ENCODE measurements at places on chromosomes 12 and 14. TPM values are rescaled to one million over a fixed set of nuclear protein-coding genes. Genes with fewer than 3 reads are reported as not detected.
A peak's percentile ranks its signal among the peaks of the same experiment; 100 is the strongest.

DNA sequence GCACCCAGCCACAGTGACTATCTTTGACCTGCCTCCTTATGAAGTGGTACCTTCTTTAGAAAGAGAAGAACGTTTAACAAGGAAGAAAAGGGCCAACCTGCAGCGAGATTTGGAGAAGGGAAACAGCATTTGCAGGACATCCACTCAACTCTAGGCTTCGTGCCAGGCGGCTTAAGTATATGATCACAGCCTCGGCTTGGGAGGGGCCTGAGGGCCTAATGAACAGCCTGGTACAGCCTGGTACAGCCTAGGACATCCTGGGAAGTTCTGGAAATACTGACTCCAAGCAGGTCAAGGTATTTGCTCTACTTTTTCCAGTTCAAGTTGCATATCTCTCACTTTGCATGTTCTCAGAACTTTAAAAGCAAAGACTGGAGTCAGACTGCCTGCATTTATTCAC lies 16.1 kb downstream of the HCAR2 start:
- peak; percentile 88 for DNase-seq

DNA sequence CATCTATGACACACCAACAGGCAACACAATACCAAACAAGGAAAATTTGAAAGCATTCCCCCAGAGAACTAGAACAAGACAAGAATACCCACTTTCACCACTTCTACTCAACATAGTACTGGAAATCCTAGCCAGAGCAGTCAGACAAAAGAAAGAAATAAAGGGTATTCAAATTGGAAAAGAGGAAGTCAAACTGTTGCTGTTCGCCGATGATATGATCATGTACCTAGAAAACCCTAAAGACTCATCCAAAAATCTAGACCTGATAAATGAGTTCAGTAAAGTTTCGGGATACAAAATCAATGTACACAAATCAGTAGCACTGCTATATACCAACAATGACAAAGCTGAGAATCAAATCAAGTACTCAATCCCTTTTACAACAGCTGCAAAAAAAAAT lies 8.1 kb upstream of the ATL1 start:
- DNase-seq = no peak

The NPFF gene
- total RNA-seq = not detected

The TAS2R31 gene
- total RNA-seq = 7.3 TPM

- DNase-seq = no peak
Measured at GRCh38 chr14:91374879-91375702, 42.5 kb downstream of the CCDC88C start.

- DNase-seq = no peak
Measured at GRCh38 chr14:75181293-75182062, 5.1 kb upstream of the TMED10 start.

The PLCZ1 gene
- not detected for total RNA-seq

DNA sequence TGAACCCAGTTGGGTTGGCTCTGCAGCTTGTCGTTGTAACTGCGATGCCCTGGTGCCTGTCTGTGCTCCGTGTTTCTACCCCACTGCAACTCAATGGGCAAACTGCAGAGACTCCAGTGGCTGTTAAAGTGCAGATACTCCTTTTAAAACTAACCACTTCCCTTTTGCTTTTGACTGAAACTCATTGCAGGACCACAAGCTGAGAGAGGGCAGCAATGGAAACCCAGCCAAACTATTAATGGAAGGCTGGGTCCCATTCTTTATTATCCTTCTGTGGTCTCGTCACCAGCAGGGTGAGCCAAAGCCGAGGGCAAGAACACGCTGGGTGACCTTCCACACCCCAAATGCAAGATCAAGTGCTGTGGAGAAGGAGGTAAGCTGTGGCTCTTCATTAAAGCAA lies 910.4 kb downstream of the VRK1 start:
- DNase-seq = no peak

The USP44 gene
- total RNA-seq = 5.2 TPM

The ZCCHC8 gene
- 22.5 TPM for total RNA-seq

The NUAK1 gene
- total RNA-seq = 82.8 TPM

The NEMF gene
- total RNA-seq = 72.5 TPM

- DNase-seq = no peak
Measured at GRCh38 chr12:117869551-117869950, 99.2 kb downstream of the KSR2 start.

The FOXA1 gene
- not detected for total RNA-seq

Data from fibroblast of villous mesenchyme (primary cell).